Ammon's horn (tissue), 1 donor: ENCODE measurements at places on chromosomes 1 and 21.

DNA sequence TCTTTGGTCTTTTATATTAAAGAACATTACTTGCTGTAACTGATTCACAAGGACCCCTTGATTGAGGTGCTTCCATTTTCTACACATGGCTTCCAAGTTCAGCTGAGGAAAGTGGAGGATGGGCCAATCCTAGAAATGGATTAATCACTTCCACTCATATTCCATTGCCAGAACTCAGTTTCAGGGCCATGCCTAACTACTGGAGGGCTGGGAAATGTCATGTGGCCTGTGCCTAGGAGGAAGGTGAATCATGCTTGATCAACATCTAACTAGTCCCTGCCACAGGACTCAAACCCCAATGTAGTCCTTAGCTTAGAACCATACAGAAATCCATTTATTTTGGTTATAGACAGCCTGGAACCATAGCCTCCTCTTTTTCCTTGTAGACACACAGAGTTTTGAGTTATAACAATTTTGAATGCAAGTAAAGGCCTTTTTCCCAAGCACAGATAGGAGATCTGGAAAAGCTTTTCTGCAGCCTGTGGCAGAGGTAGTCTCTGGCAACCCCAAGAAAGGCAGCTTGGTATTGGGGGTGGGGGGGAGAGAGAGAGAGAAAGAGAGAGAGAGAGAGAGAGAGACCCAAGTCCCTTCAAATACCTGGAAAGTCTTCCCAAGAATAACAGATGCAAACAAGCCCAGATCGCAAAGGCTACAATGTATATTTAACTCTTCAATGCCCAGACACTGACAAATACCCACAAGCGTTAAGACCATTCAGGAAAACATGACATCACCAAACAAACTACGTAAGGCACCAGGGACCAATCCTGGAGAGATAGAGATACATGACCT lies 12.5 kb downstream of the MAST2 start:
- no peak for DNase-seq

- DNase-seq = no peak
Observed at GRCh38 chr1:160216301-160216700, 11.1 kb downstream of the PEA15 start.

DNA sequence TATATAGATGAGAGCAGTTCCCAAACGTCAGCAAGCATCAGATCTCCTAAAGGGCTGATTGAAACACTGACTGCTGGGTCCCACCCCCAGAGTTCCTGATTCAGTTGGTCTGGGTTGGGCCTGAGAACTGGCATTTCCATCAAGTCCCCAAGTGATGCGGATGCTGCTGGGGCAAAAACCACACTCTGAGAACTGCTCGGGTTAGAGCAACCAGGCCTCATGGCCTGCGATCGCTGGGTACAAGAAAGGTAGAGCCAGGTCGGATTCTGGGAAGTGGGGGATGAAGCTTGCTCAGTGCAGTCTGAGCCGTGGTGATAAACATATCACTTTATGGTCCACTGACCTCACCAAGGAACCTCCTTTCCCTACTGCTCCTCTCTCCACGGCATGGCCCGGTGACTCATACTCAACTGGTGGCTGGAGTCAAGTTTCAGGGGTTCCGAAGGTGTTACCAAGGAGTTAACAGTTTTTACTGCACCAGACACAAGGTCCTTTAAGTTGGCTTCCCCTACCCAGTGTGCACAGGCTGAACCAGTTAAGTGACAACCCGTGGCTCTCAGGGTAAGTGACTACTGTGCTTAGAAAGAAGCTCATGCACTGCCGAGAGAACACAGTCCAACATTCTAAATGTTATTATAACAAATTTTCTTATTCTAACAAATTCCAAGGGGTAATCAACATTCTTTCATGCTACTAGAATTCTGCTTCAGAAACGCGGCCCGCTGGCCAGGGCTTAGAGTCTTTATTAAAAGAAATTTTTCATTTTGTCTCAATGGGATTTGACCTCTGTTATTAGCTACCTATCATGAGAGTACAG lies 153.5 kb downstream of the TGFBR3 start:
- no peak for DNase-seq

GRCh38 chr1:75677443-75677842 lies 47.1 kb upstream of the ACADM start:
- no peak for DNase-seq

DNA sequence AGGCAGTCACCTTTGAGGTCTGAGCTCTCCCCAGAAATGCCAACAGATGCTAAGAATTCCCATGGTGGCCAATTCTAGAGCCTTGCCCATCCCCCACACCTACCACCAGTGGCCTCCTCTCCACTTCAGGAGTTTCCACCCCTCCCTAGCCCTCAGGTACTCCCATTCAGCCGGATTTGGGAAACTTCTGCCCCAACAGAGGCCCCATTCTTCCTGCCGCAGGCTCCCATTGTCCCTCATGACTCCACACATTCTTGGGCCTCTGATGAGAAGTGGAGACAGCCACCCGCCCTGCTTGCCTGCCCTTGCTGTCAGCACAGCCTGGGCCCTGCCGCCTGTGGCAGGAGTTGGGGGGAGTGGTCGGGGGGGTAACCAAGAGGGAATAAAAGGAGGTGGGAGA lies 4.6 kb downstream of the BLACAT1 start:
- no peak for DNase-seq

DNA sequence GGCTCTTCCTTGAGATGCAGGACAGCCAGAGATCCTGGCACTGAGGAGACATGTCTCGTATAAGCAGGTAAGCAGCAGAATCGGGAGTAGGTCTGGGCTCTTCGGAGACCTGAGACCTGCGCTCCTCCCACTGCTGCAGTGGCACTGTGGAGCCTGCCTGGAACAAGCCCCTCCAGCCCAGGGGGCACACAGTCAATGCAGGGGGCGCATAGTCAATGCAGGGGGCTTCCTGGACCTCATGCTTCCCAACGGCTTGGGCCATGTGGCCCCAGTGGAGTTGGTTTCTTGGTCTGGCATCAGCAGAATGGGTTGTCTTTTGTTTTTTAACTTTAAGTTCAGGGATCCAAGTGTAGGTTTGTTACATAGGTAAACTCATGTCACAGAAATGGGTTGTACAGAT lies 27.9 kb upstream of the EPHA8 start:
- DNase-seq = no peak

- no peak for DNase-seq
Observed at GRCh38 chr1:44847845-44848244, 4.8 kb upstream of the PTCH2 start.

- DNase-seq = peak; percentile 20
Observed at GRCh38 chr1:4512636-4513035, 141.8 kb upstream of the AJAP1 start.

- DNase-seq = no peak
Observed at GRCh38 chr1:228334954-228335353, 71.7 kb downstream of the TRIM11 start.

GRCh38 chr1:83912876-83913275 lies 86.1 kb downstream of the TTLL7 start:
- no peak for DNase-seq

DNA sequence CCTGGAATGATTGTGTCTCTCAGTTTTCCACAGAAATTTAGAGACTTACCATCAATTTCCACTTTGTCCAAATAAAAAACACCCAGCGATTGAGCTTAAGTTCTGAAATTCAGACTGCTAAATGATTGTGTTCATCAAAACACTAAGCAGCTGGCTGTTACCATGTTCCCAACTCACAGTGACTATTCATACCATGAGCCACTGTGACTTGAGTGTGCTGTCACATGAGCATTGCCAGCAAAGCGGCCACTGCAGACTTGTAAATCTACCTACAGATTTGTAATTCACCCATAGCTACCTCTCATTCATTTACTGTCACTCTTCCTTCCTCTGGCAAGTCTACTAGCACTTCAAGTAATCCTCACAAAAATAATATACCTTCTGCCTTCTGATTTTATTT lies 17.2 kb upstream of the PRKAB2 start:
- peak; percentile 26 for DNase-seq

DNA sequence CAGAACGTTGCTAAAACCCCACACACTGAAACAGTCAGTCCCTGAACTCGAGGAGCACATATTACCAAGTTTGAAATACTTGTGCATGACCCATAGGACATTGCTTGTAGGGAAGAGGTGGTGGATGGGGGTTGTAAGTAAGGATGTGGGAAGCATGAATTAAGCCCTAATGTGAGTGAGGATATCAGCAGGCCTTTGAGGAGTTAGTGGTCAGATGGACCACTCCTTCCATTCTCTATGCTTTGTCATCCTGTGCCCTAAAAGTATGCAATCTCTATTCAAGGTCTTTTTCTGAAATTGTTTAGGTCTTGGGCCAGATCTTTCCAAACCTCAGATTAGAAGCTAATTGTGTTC lies 70.9 kb upstream of the SAMSN1 start:
- no peak for DNase-seq

- DNase-seq = no peak
Observed at GRCh38 chr1:107434361-107434693, 293.5 kb downstream of the NTNG1 start.

DNA sequence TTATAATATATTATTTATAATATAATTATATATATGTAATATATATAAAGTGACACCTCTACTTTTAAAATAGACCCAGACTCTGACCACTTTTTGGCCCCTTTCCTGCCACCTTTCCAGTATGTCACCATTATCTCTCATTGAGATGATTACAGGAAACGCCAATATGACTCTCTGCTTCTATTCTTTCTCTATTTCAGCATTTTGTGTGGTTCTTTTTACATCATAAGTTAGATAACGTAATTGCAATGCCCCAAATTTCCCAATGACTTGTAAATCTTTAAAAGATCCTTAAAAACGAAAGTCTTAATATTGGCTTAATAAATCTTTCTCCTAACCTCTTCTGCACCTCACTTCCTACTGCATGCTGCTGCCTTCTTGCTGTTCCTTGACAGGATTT lies 8.1 kb upstream of the GBP5 start:
- no peak for DNase-seq

DNA sequence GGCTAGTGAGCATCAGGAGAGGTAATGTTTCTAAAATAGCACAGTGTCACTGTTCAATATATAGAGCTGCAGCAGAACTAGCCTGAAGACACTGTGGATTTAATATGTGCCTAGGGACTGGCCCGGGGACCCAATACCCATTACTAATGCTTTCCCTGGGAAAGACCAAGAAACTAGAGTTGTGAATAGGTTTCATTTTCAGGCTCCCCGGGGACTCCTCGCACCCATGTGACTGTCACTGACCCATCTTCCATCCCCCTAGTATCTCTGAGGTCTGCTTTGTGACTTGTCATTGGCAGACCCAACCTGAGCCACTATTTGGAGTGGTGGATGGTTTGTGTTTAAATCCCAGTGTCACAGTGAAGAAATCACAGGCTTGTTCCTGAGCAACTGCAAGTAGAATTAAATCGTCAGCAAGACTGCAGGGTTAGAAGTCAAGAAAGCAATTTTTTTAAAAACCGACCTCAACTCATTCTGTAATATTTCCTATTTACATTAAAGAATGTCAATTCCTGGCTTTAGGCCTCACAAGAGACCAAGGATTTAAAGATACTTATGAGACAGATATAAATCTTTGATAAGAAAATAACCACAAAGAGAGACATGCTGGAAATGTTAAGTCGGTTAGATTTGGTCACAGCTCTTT lies 130.0 kb upstream of the TNR start:
- DNase-seq = no peak

DNA sequence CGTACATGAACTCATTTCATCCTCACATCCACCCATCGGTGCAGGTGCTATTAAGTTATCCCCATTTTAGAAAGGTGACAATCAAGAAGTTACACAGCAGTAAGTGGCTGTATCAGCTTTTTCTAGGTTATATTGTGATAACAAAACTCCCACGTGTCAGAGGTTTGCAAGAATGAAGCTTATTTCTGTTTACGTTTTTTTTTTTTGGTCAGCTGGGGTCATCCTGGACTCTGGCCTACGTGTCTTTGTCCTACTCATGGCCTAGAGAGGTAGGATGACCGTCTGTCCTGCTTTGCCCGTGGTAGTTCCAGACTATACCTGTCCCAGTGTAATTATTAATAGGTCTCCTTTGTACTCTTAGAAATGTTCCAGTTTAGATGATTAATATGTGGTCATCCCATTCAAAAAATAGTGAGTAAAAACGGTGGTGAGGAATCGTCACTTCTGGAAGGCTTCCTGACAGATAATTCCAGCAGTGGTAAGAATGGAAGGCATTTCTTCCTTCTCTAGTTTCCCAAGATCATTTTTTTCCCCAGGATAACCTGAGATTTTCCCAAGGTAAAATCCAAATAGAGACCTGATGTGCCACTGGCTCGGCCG lies 64.2 kb upstream of the KIF26B start:
- DNase-seq = no peak

DNA sequence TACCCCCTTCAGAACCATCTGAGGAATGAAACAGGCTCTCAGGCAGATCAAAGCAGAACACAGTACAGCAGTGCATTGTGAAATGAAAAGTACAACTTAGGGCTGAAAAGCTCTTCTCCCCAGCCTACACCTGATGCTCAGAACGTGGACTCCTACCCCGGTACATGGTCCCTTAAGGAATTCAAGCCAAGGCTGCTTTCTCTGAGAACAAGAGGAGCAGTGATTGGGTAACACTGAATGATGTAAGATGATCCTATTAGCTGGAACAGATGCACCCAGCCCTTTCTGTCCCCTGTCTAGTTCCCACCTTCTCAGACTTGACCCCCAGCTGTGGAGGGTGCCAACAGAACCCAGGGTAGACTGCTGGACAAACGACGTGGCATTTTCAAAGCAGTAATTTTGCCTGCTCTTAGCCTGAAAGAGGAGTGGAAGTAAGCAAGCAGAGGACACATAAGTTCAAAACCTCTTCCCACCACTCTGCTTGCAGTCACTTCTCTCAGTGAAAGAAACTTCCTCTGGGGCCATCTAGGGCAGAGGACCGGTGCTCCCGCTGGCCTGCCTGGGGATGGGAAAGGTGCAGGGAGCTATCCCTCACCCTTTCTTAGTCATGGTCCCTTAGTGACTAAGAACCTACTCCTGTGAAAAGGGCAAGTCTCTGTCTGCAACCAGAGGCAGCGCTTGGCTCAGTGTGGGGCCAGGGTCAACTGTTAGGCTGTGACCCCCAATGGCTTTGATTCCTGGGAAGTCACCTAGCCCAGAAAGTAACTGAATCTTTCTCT lies 72.7 kb downstream of the TRABD2B start:
- DNase-seq = no peak

- peak; percentile 29 for DNase-seq
Observed at GRCh38 chr1:77888081-77888780, at the start of gene NEXN. Gene NEXN, plus strand, starts transcription at chr1:77888624. Its CDS starts 27,483 bp downstream, at chr1:77916107.

- DNase-seq = no peak
Observed at GRCh38 chr1:34190692-34191091, 14.0 kb downstream of the C1orf94 start.

- DNase-seq = no peak
Observed at GRCh38 chr1:53608676-53609075, 130.3 kb downstream of the GLIS1 start.

DNA sequence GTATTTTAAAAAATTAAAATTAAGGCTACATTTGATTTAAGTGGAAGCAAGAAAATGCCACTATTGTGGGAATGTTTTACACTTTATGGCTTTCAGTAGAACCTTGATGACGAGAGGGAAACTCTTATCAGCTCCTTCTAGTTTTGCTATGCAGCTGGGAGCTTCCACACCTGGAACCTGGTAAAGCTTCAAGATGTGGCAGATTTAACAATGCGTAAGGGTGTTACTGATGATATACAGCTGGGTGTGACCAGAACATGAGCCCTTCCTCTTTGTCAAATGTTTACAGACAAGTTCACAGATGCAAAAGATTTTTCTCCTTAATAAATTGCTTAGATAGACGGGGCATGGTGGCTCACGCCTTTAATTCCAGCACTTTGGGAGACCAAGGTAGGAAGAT lies 20.3 kb downstream of the TTC13 start:
- DNase-seq = no peak

GRCh38 chr1:241762713-241763339 lies 85.2 kb upstream of the EXO1 start:
- DNase-seq = no peak

- no peak for DNase-seq
Observed at GRCh38 chr1:14167884-14168283, 430.6 kb upstream of the KAZN start.
